ENCODE measurements at places on chromosomes 7 and 10.

DNA sequence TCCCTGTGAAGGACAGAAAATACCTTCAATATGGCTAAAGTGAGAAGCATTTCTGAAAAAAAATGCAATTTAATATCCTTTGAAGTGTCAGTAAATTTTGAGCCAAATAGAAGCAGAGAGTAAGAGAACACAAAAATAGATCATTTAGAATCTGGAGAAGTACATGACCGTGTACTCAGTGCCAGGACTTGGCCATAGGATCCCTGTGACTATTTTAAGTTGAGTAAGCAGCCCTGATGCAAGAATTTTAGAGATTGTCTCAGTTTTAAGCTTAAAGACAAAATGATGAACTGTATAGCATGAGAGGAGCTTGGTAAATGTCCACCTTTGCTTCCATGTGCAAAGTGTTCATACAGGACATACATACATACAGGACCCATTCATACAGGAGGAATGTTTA, 2.5 kb downstream of the PTER start:
- DNase-seq, result no peak

GRCh38 chr10:12730809-12731519, 270.5 kb downstream of the CCDC3 start:
- no peak for DNase-seq

- DNase-seq, result no peak
These were observed 26.0 kb upstream of the ZNF32 start for GRCh38 chr10:43674553-43675210.

GRCh38 chr10:116045366-116046356, 227.3 kb downstream of the GFRA1 start:
- DNase-seq, result no peak

GRCh38 chr10:7054915-7055314, 355.9 kb downstream of the SFMBT2 start:
- DNase-seq, result peak; percentile 74

DNA sequence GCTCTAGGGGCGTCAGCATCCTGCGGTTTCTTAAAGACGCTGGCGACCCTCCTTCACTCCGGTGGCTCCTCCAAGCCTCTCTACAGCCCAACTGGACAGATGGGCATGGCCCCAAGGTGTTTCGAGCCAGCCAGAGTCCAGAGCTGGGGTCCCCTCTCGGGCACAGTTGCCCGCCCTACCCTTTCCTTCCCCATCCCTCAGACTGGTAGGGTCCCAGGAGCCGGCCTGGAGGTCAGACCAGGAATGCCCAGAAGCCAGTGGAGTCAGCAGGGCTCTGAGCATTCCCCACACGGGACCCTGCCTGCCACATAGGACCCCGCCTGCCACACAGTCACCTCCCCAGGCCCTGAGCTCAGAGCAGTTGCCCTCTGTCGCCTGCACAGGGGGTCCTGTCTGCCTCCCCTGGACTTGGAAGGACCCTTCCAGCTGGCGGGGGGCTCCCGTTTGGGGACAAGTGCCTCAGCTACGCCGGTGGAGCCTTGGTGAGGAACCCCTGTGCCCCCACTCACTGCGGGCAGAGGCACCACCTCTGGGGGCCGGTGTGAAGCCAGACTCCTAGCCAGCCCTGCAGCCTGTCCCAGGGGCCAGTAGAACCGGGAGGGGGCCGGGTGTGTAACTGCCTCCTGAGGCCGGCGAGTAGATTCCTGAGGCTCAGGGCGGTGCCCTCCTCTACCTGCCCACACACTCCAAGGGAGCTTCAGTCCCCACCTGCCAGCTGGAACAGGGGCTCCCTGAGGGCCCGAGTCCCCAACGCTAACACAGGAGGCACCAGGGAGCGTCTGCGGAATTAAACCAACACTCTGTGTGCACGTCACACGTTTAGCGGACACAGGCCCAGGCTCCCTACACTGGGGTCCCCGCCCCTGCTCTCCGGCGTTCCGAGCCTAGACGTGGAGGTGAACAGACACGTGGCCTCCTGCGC, 19.4 kb upstream of the PDGFA start:
- DNase-seq, result peak; percentile 39

DNA sequence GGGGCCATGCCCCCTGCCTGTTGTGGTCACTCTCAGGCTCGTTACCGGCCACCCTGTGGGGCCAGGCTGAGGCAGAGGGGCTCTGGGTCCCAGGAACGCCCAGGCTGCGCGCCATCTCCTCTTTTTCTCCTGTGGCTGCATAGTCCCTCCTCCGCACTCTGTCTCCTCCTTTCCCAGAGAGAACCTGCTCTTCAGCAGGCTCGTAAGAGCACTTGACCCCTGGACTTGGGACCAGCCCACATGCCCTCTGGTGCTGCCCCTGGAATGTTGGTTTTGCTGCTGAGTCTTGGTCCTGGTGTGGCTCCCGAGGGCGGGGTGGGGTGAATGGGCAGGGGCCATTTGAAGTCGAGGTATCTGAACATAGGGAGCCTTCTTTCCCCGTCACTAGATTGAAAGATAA, 6.6 kb upstream of the BHLHA15 start:
- no peak for DNase-seq

- DNase-seq, result no peak
These were observed 39.1 kb upstream of the AASS start for GRCh38 chr7:122183106-122183505.

- DNase-seq, result no peak
These were observed 169.5 kb upstream of the SVIL start for GRCh38 chr10:29804025-29804852.

DNA sequence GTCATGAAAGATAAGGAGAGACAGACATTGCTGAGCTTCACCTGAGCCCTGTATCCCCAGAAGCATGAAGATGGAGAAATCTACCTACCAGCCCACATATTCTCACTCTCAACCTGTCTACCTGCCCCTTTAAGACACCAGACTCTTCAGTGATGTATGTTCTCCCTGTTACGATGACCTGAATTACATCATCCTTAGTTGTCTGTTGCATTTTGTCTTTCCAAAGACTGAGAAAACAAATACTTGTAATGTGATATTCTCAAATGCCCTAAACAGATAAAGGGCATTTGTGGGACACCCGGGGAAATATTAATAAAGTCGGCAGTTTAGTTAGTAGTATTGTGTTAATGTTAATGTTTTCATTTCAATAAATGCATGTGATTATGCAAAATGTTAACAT, 305.8 kb upstream of the IGFBP3 start:
- no peak for DNase-seq

DNA sequence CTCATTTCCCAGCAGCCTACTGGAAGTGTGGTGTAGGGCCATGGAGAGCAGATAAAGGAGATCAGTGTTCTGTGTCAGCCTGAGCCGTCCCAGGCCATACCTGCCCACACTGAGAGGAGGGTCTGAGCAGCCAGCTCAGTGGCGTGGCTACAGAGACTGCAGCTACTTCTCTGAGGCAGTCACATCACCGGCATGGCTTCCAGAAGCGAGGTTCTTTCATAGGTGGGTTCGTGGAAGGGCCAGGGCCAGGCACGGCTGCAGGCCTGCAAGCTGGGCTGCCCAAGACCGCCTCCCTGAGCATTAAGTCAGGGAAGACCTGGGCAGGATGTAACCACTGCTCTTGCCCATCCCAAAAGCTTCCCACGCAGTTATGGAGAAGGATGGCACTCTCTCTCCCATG, 34.9 kb downstream of the LDB3 start:
- no peak for DNase-seq

- DNase-seq, result no peak
These were observed 87.5 kb upstream of the GATA3 start for GRCh38 chr10:7967035-7967434.

DNA sequence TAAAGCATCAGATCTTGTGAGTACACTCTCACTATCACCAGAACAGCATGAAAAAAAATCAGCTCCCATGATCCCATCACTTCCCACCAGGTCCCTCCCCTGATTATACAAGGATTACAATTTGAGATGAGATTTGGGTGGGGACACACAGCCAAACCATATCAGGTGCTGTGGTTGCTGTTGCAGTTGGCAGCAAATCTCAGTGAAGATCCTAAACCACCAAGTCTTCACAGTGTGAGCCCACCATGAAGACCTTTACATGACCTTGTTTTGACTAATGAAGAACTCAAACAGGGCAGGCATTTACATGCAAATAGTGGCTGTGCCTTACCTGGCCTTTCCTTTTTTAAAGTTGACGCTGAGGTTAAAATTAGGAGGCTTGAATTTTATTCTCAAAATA, 242.6 kb downstream of the ACTR3B start:
- DNase-seq, result peak; percentile 40

GRCh38 chr7:156194813-156195212, 382.6 kb upstream of the SHH start:
- DNase-seq, result no peak

GRCh38 chr10:52249850-52250395, 64.2 kb upstream of the DKK1 start:
- no peak for DNase-seq

- peak; percentile 23 for DNase-seq
These were observed 21.7 kb upstream of the FOXI2 start for GRCh38 chr10:127715249-127715648.

GRCh38 chr7:144473908-144474307, 70.4 kb upstream of the NOBOX start:
- DNase-seq, result no peak

- DNase-seq, result no peak
These were observed 37.1 kb downstream of the STARD3NL start for GRCh38 chr7:38215115-38215514.

DNA sequence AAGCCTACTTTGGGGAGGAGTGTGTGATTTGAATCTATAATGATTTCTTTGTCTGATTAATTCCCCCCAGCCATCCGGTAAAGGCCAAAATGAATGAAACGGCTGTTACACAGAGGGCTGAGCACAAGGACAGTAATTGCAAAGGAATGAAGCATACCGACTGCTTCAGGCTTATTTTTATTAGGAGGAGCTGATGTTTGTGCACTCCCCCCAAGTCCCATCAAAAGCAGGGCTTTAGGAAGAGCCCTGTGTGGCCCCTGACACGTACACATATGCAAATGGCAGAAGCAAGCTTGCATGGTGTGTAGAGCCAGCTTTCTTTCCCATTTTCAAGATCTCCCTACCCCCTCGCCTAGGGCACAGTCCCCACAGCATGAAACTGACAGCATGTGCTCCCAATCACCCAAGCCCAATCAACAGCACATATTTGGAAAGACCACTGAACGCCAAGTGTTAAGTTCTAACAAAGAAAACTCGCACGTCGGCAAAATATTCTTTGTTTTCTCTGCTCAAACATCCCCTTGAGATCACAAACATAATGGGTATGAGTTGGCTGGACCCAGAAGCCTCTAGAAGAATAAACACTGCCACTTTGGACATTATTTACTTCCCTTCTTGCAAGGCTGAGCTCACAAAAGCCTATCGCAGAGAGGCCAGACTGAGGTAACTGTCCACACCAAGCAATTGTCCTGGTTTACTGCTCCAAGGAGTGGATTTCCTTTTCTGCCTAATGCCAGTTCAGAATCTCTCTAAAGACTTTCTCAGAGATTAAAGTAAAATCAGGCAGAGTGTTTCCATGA, 143.0 kb downstream of the CUBN start:
- no peak for DNase-seq

GRCh38 chr10:129035052-129035827, 431.8 kb upstream of the MGMT start:
- DNase-seq, result no peak

GRCh38 chr10:29583674-29584073, 51.1 kb downstream of the SVIL start:
- DNase-seq, result no peak

DNA sequence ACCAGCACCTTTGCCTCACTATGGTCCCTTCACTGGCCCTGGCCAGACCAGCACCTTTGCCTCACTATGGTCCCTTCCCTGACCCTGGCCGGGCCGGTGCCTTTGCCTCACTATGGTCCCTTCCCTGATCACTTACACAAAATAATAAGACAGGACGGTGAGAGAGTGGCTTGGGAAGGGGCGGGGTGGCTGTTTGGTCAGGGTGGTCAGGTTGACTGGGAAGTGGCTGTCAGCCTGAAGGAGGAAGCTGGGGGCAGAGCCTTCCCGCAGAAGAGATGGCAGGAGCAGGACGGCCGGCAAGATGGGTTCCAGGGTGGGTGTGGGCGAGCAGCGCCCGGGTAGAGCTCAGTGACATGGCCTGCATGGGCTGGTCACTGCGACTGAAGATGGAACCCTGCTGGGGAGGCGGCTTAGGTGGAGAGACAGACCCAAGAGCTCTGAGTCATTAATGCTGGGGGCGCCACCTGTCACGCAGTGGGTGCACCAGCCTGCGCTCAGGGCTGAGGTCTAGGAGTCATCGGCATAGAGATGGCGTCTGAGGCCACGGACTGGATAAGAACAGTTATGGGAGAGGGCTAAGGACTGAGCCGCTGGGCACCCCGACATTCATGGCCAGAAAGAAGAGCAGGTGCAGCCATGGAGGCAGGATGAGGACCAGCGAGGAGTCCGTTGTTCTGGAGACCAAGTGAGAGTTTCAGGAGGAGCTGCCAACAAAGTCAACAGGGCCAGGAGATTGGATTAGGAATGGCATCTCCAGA, 91.8 kb downstream of the CHST15 start:
- DNase-seq, result no peak

GRCh38 chr10:103737735-103738367, 117.5 kb downstream of the SH3PXD2A start:
- no peak for DNase-seq

DNA sequence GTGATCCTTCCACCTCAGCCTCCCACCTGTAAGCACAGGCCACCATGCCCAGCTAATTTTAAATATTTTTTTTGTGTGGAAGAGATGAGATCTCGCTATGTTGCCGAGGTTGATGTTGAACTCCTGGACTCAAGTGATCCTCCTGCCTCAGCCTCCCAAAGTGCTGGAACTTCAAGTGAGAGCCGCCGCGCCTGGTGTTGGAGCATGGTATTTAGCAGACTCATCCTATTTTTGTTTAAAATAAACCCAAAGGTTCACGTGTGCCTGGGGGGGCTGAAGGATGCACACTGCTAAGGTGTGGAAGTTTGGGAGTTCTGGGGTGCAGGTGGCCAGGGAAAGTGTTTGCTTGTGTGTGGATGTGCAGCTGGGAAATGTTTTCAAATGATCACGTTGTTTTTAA, 18.1 kb downstream of the PDGFA start:
- no peak for DNase-seq

DNA sequence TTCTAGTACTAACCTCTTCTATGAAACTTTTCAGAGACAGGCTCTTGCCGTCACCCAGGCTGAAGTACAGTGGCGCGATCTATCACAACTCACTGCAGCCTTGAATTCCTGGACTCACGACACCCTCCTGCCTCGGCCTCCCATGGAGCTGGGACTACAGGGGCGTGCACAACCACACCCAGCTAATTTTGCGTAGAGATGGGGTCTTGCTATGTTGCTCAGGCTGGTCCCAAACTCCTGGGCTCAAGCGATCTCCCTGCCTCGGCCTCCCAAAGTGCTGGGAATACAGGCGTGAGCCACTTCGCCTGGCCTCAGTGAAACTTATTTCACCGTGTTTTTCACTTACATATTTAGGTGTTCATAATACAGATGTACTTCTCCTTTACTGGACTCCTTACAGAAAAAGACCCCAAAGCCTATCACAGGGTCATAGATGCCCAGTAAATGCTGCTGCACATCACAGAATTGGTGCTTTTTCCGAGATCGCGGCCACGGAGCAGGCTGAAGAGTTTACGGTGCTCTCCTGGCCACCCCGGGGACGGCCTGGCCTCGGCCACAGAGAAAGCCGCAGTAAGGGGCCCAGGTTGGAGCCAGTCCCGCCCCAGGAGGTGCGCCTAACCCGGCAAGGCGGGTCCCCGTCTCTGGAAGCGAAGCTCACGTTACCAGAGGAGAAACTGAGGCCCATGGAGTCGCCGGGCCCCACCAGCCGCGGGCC, 595 bp downstream of the TBL2 start:
- peak; percentile 37 for DNase-seq

GRCh38 chr7:43639858-43640491, 57.1 kb downstream of the STK17A start:
- no peak for DNase-seq
